Motor neuron (in vitro differentiated cells): ENCODE measurements at places on chromosomes 1 and 21.

DNA sequence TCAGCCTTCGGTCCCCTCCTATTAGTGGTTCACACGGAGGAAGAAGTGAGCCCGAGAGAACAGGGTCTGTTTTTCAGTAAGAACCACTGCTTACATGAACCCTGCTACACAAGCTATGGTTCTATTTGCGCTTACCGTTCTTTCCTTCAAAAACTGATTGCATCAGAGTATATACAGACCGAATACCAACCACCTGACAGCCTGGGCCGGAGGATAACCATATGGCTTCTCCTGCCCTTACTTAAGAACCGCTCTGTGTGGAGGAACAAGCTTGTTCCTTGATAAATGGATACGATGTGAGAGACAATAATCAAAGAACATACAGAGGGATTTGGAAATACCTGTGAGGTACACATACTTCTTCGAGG, 1.1 kb upstream of the KCNT2 start:
- no peak for ATAC-seq

DNA sequence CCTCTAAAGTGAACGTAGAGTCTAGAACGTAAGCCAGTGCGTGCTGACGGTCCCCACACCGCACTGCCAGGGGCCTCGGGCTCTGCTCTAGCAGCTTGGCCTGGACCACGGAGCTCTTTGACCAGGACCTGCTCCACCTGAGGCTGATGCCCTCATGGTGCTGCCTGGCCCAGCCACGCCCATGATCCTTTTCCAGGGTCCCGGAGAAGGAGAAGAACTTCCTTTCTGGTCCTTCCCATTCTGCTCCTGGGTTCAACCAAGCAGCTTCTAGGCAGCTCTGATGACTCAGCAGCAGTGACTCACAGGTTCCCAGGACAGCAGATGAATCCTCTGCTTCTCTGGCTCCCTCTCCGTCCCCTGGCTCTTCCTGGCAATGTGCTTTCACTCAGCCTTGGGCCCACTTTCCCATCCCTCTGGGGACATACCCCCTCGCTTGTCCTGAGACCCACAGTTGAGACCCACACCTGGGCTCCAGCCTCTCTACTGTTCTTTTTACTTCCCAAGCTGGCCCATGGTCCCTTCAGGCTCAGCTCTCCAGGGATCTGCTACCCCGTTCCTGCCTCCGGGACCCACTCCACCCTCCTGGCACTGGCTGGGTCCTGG, 246.3 kb upstream of the RAB4A start:
- peak; percentile 99 for ATAC-seq

- ATAC-seq: no peak
These were observed 40.7 kb upstream of the SLC5A9 start for GRCh38 chr1:48181669-48182367.

DNA sequence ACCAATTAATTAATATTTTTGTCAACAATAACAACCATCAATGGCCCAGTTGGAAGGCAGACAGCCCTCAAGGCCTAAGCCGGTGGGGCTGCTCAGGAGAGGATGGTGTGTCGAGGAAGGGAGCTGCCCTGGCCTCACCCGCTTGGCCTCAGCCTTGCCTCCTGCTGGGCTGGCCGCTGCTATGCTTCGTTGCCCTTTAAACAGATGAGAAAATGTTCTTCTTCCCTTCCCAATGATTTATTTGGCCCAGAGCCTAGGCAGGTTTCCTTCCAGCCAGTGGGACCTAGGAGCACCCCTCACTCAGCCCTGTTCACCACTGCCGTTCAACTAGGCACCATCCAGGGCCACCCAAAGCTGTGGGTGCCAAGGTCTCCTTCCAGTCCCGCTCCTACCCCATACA, 3.1 kb upstream of the ADGRB2 start:
- ATAC-seq: no peak

DNA sequence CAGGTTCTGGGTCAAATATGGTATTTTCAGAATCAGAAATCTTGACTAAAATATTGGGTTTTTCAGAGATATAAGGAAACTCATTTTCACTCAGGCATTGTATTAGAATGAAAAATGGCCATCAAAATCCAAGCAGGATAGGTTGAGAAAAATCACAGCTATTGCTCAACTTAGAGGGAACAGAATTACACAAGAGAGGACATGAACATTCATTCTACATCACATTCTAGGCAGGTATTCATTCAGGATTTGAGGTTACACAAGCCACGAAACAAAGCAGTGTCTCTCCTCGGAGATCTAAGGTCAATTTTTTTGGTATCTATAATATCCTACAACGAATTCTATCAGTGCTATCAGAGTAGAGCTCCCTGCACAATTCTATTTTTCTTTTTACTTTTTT, 163.6 kb upstream of the HP1BP3 start:
- ATAC-seq: no peak

GRCh38 chr1:8460132-8460544, 142.2 kb downstream of the SLC45A1 start:
- peak; percentile 32 for ATAC-seq

- peak; percentile 78 for ATAC-seq
These were observed at the start of gene C1orf56 for GRCh38 chr1:151047591-151047924. C1orf56 (plus strand) TSS chr1:151047751; CDS start chr1:151047848, 97 bp downstream.

DNA sequence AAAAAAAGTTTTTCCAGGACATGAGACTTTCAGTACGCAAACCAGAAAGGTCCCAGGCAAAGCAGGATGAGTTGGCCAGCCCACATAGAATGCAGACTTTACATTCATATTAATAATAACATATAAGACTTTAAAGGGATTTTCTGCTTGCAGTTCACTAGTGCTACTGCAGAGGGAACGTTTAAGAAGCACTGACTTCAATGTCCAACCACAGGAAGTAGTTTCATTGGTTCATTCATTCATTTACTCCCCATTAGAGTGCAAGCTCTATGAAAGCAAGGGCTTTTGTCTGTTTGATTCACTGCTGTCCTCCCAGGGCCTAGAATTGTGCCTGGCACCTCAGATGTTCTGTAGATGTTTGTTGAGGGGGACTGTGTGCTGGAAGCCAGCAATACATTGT, 11.8 kb upstream of the SERINC2 start:
- ATAC-seq: no peak

GRCh38 chr1:11752359-11753088, 9.5 kb upstream of the C1orf167 start:
- peak; percentile 69 for ATAC-seq

DNA sequence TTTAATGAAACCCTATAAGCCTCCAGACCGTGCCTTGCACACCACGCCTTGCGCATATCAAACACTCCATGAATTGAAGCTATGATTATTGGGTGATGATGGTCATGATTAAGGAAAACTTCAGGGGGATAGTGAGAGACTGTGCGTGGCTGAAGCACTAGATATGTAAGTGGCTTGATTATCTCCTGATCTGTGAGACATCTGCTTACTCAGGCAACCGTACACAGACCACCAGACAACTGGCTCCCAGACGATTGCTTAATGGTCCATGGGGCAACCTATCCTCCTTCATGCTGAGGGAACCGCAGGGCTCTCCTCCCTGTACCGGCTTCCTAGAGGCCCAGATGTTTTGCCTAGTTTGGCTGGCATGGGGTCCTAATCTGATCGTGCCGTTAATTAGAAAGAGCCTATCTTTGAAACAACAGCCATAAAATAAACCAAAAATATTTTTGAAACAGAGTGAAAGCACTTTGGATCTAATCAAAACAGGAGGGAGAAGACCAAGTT, 51.6 kb downstream of the IRF2BP2 start:
- no peak for ATAC-seq

GRCh38 chr1:223425550-223425949, 32.3 kb downstream of the CCDC185 start:
- no peak for ATAC-seq

DNA sequence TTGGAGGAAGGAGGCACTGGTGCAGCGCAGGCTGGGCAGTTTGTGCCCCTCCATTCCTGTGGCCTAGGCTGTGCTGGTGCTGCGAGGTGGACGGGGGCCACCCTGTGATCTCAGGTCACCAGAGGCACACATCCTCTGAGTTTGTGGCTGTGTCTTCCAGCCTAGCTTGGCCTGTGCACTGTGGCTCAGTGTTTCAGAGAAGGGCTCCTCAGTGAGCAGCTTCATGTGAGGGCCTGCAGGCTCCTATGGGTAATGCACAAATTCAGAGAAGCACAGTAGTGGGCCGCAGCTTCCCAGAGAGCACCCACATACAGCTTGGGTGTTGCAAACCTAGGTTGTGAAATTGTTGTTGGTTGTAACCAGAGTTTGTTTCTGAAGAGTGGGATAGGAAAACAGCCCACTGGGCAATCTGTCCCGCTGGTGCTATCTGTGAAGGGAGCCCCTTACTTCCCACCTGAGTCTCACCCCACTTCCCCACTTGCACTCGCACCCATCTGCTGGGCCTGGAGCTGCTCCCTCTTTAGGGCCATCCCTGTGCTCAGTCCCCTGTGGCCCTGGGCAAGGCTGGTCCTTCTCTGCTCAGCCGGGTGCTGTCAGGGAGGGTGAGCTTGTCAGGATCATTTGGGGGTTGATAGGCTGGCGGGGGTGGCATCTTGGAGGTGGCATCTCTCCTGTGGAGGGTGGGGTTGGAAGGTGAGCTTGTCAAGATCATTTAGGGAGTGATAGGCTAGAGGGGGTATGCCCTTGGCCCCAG, 30.2 kb downstream of the SNAP47 start:
- ATAC-seq: no peak

DNA sequence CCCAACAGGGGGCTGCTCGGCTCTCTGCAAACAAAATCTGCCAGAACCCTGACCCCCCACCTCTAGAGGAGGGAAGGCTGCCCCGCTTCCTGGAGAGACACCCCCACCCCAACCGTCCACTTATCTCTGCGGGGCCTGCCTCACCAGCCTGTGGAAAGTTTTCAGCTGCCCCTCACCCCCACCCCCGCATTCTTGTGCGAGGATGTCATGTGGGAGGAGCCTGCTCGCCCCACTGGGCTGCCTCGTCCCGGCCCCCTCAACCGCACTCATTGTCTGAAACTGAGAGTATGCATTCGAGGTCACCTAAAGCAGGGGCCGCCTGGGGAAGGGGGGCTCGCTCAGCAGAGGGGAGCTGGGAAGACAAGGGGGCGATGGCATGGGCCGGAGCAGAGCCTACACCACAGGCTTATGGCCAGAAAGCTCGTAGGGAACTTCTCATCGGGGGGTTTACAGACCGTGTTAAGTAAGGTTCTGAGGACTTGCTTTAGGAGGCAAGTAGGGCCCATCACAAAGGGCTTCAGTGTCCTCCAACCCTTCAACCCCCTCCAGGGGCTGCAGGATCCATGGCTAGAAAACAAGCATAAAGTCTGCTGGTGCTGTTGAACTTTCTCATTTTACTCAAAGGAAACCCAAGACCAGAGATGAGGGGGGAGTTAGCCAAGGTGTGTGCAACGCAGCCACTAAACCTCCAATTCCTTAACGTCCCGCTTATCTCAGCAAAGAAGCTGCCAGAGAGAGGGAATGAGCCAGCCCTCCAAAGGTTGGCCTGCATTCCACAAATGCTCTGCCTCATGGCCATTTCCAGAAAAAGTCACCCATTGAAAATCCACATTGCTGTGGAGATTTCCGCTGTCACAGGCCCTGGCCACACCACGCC, 9.4 kb downstream of the EPHA2 start:
- ATAC-seq: peak; percentile 71

- no peak for ATAC-seq
These were observed 224.5 kb upstream of the NFIA start for GRCh38 chr1:60857851-60858250.

GRCh38 chr21:46038871-46039397, 57.4 kb downstream of the COL6A1 start:
- ATAC-seq: peak; percentile 28

- no peak for ATAC-seq
These were observed 19.7 kb upstream of the SFT2D2 start for GRCh38 chr1:168206111-168206510.

DNA sequence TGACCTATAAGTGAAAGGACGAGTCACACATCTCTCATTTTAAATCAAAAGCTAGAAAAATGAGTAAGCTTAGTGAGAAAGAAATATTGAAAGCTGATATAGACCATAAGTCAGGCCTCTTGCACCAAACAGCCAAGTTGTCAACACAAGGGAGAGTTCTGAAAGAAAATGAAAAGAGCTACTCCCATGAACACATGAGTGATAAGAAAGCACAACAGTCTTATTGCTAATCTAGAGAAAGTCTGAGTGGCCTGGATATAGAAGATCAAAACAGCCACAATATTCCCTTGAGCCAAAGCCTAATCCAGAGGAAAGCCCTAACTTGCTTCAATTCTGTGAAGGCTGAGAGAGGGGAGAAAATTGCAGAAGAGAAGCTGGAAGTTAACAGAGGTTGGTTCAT, 175.0 kb downstream of the SMYD3 start:
- no peak for ATAC-seq

DNA sequence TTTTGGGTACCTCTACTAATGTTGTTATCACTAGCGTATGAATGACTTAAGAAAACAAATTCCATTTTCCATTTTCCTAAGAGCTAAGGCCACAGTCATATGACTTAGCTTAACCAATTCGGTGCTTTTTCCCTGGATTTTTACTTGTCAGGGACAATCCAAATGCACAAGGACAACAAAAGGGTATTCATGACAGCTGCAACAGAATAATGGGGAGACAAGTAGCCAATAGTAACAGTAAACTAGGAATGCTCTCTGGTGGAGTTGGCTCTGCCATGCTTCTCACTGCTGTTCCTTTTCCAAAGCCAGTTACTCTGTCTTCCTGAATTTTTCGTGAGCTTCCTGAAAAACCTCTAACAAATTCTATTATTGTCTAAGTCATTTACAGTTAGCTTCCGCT, 52.9 kb downstream of the LRRIQ3 start:
- ATAC-seq: no peak

DNA sequence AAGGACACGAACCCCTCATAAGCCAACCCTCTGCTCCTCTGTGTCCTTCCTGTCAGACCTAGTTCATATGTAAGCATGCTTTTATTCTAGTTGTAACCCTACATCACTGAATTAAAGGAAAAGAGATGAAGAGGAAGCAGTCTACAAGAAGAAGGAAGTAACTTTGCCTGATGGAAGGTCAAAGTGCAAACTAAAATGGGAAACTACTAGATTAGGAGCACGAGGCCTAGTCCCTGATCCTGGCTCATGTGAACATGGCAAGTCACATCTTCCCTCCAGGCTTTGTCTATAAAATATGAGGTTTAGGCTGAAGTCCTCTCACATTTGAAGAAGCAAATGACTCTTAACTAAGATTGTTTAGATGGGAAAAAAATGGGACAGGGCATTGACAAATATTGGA, 13.2 kb downstream of the ZMYND12 start:
- no peak for ATAC-seq

DNA sequence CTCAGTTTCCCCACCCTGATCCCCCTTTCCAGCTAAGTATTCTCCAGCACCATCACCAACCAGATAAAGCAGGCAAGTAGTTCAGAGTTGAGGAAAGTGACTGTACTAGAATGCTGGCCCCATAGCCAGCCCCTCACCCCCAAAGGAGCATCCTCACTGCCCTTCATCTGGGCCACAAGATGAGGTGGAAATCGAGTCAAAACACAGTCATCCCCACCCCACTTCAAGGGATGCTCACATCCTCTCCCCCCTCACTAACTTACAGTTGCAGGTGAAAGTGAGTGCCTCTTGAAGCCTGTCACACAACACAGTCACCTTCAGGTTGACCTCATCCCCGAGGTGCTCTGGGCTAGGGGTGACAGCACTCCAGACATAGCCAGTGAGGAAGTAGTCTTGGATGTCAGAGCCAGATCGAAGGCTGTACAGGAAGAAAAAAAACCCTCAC, 30.4 kb downstream of the PIK3C2B start:
- ATAC-seq: no peak
